Head of caudate nucleus (tissue), 42 donors: ENCODE measurements at places on chromosomes 1 and 21.

- DNase-seq: no peak
Observed at GRCh38 chr1:65195495-65196417, 47.8 kb downstream of the AK4 start.

- DNase-seq: no peak
Observed at GRCh38 chr1:6996866-6997265, 211.6 kb downstream of the CAMTA1 start.

DNA sequence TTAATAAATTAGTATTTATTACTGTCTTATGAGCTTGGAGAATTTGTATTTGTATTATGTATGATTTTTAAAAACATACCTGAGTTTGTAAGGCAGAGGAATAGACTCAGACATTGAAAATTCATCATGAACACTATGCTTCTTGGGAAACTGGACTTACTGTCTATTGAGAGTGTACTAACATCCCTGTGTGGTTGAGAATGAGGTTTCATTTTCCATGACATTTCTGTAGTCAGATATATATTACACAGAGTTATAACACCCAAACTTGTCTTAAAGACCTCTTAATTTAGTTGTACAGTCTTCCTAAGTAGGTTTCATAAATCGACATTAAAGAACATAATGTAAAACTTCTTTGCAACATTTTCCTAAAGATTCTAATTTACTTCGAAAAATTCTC lies 30.0 kb downstream of the PPP2R5A start:
- DNase-seq: no peak

- DNase-seq: no peak
Observed at GRCh38 chr1:157142201-157142600, 4.0 kb upstream of the ETV3 start.

- DNase-seq: no peak
Observed at GRCh38 chr1:1202831-1203560, 3.4 kb downstream of the TNFRSF18 start.

DNA sequence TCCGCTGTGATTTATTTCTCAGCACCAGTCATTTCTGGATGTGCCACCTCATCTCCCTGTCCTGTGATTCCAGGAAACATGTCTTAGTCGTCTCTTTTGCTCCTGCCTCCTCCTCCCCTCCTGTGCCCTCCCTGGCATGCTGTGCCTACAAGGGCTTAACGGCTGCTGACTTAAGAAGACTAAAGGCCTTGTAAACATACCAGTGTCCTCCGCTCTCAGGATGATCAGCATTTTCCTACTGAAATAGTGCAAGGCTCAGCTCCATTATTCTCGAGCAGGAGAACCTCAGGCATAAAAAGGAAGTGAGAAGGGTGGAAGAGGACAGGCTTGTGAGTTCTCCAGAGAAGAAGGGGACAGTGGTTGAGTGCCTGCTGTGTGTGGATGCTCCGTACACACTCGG lies 61.6 kb upstream of the RUNX3 start:
- DNase-seq: no peak

DNA sequence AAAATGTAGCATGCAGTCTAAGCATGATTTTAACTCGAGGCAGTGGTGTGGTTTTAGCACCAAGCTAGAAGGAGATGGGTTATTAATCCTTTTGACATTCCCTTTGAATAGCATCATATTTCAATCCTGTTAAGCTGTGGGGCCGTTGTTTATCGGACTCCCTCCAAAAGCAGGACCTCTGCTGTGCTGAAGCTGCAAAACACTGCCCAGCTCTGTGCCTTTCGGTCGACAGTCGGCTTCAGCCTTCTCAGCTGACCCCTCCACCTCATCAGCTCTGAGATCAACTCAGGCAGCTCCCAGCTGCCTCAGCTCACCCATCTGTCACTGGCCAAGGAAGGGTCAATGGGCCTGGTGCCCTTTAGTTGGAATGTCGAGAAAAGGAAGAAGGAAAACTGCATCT lies 95.5 kb downstream of the KAZN start:
- DNase-seq: no peak

GRCh38 chr21:14076143-14076806 lies 134.5 kb downstream of the LIPI start:
- no peak for DNase-seq

DNA sequence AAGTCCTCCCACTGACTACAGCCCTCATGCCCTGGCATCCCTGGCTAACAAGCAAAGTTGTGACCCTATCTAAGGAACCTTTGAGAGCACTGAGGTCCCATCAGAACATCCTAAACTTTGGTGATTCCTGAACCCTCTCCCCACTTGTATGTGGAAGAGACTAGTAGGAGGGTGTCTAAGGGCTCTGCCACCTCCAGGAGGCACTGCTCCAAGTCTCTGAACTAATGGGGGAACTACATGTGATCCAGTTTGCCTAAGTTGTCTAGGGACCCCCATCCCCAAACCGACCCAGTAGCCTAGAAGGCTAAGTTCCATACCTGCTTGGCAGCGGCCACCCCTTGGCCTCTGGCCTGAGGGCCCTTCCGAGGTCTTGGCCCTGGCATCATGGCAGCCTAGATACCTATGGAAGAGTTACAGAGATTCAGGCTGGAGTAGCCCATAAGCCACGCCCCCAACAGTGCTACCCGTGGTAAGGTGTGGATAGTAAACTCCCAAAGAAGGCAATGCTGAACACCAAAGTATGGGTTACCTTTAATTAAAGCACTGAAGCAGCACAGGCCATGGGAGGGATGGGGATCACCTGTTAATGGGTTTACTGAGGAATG lies 1.7 kb downstream of the CC2D1B start:
- DNase-seq: no peak

- DNase-seq: no peak
Observed at GRCh38 chr1:210415846-210416448, 87.2 kb downstream of the HHAT start.

GRCh38 chr1:59752556-59753414 lies 62.0 kb upstream of the HOOK1 start:
- DNase-seq: no peak

GRCh38 chr1:155729031-155729898 lies 40.4 kb downstream of the DAP3 start:
- no peak for DNase-seq

DNA sequence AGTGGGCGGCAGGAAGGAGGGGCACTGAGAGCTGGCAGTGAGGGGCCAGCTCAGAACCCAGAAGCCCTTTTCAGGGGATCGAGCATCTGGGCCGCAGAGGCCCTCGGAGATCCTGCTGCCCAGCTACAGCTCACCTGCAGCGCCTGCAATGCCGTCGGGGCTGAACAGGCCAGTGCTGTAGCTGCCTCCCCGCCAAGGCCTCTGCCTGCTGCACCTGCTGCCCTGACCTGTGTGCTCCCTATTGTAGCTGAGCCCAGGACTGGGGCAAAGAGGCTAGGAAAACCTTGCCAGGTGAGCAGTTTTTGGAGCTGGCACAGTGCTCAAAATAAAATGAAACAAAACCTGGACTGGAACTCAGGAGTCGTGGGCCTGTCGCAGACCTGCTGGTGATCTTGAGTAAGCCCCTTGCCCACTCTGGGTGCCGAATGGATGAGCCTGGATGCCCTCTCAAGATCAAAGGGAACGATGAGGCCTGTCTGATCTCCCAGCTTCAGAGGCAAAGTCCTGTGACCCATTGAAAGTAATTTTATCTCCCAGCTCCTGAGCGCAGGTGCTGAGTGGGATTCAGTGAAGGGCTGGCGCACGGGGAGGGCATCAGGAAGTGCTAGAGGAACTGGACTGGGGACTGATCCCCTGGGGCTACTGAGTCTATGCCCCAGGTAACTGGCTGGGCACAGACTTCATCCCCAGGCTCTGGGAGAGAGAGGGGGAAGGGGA lies 154.6 kb downstream of the FOXD2 start:
- DNase-seq: no peak

DNA sequence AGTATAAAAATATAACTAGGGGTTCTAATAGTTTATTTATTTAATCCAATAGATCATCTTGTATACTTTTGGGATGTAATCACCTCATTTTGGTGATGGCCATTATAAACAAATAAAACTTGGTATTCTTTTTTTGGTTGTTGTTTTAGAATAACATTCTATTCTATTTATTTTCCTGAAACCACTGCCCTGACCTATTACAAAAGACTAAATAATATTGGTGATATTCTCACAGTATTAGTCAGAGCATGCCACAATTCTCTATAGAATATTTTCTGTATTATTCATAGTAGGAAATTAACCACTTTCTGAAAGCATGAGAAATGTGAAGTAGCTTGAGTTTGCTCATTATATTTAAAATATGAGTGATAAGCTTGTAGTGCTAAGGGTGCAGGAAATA lies 54.1 kb upstream of the LRRC7 start:
- DNase-seq: no peak

DNA sequence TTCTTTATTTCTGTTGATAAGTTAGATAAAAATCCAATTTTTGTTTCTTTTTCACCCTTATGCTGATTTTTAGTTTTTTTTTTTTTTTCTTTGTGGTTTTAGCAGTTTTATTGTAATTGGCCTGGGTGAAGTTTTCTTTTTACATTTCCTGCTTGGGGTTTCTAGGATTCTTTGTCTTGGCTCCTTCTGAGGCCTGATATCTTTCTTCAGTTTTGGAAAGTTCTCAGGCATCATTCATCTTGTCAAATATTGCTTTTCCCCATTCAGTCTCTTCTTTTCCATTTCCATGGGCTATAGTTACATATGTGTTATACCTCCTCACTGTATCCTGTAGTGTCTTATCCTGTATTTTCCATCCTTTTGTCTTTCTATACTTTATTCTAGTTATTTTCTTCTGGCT lies 28.5 kb downstream of the ST6GALNAC3 start:
- no peak for DNase-seq

DNA sequence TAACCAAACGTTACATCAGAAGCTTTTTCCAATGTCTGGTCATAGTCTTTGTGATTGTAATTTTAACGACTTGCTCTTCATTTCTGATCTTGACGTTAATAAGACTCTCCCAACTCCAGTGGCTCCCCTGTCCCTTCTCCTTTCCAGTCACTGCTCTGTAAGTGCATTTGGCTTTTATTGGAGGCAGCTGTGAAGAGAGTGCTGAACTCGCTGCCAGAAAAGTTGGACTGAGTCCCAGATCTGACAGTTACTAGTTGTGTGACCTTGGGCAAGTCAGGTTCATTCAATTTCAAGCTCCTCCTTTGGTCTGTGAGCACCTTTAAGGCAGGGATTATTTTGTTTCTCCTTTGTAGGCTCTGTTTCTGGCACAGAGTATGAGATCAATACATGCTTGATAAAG lies 109.6 kb upstream of the TSPAN2 start:
- no peak for DNase-seq

GRCh38 chr21:42176859-42177258 lies 42.1 kb upstream of the ABCG1 start:
- DNase-seq: no peak

DNA sequence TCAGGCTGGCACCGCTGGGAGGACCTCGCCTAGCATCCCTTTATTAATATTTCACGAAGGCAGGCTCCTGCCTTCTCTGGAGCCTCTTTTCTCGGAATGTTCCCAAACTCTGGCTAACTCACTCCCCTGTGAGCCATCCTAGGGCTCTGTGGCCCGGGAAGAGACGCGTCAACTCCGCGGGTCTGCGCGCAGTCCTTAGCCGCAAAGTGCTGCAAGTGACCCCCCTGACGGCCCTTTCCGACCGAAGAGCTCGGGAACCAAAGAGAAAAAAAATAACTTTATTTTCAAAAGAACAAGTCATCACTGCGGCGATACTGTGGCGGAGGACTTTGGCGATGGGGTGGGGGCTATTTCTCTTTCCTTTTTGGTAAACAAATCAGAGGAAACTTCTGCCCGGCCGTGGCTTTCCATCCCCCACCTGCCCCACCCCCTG lies 14.6 kb downstream of the NR5A2 start:
- no peak for DNase-seq

- DNase-seq: no peak
Observed at GRCh38 chr1:170307426-170307825, 161.7 kb downstream of the NTMT2 start.

DNA sequence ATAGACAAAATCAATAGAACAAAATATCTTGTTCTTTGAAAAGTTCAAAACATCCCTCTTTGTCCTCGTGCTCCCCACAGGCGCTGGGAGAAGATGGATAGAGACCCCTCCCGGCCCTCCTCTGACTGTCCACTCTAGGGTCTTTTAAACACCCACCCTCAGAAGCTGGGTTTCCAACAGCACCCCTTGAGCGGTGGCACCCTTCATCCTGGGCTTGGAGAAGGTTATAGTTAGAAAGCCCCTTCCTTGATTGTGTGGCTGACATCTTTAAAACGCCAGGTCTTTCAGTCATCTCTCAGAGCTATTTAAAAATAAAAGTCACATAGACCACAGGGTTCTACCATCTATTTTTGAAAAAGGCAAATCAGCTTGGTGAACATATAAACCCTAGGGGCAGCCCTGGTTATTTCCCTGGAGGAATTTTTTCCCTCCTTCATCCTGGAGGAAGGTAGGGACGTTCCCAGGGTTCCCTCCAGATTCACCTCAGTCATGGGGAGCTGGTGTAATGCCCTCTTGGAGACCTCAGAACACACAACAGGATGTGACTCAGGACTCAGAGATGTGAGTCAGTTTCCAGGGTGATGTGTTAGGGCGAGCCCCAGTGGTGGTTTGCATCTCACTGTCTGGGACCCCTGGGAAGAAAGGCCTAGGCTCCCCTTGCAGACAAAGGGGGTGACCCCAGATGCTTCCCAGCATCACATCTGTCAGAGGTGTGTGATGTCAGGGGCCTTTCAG lies 138.5 kb downstream of the CLIC6 start:
- DNase-seq: no peak
